ENCODE measurements at places on chromosomes 11 and 22.

DNA sequence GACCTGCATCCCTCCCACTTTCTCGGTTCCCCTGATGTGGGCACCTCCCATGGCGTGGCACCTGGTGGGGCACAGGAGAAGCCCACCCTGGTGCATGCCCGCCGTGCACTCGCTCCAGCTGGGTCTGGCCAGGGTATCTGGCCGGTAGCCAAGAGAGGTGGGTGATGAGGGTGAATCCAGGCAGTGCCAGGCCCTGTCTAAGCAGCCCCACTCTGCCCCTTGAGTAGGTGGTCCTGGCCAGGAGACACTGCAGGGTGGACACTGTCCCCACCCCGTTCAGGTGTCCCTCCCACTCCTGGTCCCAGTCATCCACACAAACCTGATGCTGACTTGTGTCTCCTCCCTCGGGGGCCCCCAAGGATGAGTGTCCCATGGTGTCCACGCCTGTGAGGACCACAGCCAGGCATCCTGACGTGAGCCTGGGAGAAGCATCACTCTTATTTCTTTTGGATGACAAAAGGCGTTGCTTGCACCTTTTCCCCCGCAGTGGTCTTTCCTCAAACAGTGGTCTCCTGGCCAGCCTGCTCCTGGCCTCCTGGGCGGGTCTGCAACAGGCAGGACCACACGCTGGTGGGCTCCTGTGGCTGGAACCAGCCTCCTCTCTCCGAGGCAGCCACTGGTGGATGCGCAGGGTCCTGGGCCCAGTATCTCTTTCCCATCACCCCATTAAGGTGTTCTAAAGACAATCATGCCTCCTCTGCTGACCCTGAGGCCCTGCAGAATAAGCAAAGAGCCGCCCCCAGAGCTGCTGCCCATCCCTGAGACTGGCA is 922.3 kb downstream of the BRD1 start:
- no peak for DNase-seq

DNA sequence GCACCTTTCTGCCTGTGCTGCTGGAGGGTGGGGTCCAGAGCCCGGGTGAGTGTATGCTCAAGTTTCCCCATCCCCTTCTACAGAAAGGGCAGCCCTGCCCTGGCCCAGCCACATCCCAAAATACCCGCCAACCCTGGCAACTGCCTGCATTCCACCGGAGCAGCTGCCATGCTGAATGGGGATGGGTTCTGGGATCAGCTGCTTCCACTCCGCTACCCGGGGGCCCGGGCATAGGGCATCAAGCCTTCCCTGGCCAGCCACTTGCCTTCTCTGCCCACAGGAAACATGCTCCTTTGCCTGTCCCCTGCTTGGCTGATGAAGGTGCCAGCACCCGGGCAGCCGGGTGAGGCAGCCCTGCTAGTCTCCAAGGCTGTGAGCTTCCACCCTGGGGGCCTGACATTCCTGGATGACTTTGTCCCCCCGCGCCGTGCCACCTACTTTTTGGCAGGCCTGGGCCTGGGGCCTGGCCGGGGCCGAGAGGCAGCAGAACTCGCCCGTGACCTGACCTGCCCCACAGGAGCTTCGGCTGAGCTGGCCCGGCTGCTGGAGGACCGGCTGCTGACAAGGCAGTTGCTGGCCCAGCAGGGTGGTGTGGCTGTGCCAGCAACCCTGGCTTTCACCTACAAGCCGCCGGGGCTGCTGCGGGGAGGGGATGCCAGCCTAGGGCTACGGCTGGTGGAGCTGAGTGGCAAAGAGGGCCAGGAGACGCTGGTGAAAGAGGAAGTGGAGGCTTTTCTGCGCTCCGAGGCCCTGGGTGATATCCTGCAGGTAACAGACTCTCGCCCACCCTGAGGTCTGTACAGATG is 3.2 kb downstream of the CARNS1 start:
- peak; percentile 19 for DNase-seq

DNA sequence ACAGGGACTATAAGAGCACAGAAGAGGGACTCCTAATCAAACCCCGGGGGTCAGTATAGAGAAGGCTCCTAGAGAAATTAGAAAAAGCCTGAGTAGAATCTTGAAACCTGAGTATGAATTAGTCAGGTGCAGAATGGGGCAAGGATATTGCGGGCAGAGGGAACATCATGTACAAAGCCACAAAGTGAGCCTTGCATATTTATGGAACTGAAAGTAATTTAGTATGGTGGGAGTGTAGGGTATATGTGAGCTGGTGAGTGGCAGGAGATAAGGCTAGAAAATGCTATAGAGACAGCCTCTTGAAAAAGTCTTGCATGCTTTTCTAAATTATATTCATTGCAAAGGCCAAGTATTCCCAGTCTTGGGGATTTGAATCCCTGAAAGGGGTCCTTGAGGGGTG is 93.7 kb downstream of the STIM1 start:
- DNase-seq = peak; percentile 15

GRCh38 chr11:126357969-126358762 is 2.7 kb downstream of the ST3GAL4 start:
- no peak for DNase-seq

GRCh38 chr22:24699876-24700275 is 74.6 kb downstream of the PIWIL3 start:
- no peak for DNase-seq

DNA sequence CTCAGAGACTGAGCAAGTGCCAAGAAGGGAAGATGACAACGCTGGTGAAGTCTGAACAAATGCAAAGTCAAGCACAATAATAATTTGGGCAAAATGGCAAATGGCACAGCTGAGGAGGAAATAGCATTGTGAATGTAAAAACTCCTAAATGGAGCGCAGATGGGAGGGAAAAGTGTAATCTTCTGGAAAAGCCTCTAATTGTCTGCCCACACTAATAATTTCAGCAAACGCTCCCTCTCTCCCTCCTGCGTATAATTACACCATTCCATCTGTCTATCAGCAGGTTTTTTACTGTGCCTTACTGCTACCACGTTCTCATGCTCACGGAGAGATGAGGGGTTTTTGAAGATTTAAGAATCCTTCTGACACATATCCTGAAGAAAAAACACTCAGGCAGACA is 302.6 kb downstream of the KIRREL3 start:
- DNase-seq = no peak

GRCh38 chr11:72328366-72329224 is 84.6 kb upstream of the PHOX2A start:
- no peak for DNase-seq

DNA sequence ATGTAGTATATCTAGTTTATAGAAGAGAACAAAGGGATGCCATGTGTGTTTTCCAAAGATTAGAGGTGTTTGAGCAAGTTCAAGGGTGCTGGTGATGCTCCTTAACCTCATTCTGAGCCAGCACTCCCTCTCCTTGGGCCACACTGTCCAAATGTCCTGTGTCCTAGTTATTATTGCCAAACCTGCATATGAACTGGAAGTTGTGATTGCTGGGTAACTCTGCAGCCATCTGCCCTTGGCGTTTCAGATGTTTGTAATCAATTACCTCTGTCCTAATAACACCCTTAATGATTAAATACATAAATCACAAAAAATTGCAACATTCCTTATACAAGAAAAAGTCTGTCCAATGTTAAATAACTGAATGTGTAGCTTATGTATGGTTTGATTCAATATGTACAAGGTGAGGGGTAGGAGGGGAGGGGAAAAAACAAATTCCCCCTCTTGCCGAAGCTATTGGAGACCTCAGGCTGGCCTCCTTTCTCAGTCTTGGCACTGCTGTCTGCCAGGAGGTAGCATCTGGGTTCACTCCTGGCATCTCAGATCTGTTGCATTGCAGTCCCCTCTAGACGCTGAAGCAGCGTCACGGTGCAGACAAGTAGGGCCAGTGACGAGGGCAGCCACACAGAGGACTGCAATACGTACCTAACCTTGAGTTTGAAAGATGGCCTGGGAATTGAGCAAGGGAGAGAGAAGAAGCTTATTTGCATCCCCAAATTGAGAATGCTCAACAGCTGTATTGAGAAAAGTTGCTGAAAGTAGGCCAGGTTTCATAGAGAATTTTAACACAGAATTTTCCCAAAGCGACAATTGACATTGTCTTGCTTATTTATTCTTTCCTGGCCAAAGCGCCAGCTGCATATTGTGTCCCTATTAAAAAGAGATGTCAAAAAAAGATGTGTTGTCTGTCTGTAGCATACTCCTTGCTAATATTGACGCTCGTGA is 89.6 kb upstream of the ARHGAP32 start:
- no peak for DNase-seq

DNA sequence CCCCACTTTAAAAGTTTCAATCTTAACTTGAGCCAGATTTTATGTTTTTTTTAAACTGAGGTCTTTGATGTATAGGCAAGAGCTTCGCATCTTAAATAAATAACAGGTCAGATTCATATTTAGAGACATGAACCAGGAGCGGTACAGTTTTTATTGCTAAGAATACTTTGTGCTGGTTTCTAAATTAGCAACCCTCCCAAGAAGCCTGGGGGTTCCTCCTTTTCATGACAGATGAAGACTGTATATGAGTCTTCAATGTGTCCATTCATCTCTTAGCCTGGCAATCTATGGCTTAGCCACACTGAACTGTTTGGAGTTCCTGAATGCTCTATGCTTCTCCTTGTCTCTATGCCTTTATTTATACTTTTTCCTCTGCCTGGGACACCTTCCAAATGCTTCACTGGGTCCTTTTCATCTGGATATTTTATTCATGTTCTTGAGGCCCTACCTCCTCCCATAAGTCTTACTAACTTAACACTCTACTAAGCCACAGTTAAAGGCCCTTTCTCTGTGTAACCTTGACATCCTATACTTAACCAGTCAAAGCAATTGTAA is 338.6 kb downstream of the INSC start:
- no peak for DNase-seq

DNA sequence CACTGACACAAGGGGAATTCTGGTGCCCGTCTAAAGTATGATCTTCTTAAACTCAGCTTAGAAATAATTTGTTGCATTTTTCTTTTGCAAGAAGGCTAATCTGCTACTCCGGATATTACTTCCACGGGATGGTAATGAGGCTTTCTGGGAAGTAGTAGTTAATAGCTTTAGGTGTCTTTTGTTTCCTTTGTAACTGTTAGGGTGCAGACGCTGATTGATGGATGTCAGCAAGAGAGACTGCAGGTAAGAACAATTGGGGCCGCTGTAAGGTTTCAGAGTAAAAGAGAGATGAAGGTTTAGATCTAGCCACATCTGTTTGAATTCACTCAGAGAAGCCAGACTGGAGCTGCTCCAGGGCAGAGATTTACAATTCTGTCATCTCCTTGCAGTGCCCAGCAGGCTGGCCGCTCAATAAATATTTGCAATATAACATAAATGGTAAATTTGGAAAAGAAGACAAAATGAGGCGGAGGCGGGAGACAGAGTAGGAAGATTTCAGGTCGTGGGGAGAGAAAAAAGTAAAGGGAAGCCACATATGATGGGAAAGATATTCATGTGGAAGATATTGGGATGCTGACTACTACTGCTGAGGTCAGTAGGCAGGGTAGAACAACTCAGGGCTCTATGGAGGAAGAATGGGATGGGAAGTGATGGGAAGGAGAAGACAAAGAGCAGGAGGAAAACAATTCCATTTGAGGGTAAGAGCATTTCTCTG is 320.5 kb downstream of the AASDHPPT start:
- DNase-seq = no peak

DNA sequence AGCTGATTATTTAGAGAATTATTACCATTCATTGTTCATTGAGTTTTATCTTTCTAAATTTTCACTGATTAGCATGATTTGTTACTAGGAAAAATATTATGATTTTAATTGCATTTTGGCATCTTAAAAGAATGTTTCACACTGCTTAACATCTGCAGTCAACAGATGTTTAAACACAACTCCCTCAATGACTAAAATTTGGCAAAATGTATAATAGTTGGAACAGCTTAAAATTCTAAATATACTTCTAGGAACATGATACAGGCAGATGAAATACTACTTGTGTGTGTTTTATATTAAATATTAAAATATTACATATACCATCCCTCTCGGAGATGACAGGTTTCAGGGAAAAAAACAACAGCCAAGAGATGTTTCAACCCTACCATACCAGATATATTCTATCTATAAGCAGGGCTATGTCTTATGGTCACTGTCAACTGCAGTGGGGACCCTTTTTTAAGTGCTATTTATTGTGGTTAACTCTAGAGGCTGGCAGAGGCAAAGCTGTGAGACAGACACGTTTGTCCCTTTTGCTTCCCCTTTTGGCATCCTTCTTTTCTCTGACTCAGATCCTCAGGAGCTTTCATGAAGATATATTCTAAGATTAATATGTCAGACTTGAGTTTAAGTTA is 81.9 kb downstream of the BDNF start:
- DNase-seq = peak; percentile 82

- no peak for DNase-seq
These were observed 18.2 kb upstream of the TBX1 start for GRCh38 chr22:19742160-19743066.

DNA sequence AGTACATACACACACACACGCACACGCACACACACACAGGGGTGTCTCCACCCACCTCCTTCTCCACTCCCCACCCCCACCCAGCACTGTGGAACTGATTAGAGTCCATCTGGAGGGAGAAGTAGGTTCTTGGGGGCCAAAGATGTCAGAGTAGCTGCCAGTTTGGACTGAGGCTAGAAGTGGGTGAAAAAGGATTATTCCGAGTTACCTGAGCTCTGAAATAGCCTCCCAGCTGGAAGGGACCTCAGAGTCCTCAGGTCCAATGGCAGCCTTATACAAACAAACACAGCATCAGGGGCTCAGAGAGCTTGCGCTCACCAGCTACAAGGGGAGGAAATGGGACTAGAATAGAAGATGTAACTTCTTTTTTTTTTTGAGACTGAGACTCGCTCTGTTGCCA is 20.8 kb downstream of the IL10RA start:
- DNase-seq = no peak

GRCh38 chr11:115555336-115556090 is 51.3 kb upstream of the CADM1 start:
- no peak for DNase-seq

GRCh38 chr11:3044915-3045314 is 12.3 kb downstream of the CARS1 start:
- no peak for DNase-seq

DNA sequence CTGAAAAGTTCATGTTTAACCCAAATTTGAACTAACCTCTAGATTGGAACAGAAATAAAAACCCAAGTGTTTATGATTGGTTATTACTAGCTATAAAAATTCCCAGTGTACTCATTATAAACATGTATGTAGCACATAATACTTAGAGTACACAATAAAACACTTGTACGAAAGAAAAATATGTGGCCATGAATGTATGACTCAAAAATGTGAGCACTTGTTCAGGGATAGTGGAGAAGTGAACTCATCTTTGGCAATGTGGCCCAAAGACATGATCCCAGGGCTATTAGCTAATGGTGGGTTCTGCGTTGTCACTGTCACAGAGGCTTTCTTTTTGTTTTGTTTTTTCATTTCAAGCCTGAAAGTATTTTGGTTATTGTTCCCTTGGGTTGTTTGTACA is 72.0 kb downstream of the PPFIBP2 start:
- DNase-seq = no peak

GRCh38 chr11:61752117-61752924 is at the start of gene MYRF:
Gene MYRF, plus strand, starts transcription at chr11:61752636. Its CDS starts 109 bp downstream, at chr11:61752745.
- DNase-seq = peak; percentile 42

GRCh38 chr22:29690476-29690875 is 29.3 kb upstream of the CABP7 start:
- no peak for DNase-seq

All from Kasumi-1 (cell line).